ENCODE measurements at places on chromosomes 12 and 14.

DNA sequence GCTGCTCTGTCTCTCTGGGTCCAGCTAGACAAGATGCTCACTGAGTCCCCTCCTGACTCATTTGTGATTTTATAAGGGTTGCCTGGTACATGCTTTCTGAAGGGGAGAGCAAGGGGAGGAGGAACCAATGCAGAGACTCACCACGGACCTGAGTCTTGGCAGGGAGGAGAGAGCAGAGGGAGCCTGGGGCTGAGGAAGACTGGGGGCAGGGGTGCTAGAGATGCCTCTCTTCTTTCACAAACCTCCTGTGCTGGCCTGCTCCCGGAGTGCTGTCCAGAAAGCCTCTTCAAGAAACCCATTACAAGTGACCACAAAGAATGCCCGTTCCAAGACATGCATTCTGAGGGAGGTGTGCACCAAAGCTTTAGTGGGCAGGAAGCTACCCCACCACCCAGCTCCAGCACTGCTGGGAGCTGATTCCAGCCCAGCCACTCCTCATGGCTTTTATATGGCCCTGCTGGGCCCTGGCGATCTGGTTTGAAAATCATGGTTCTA, 33.1 kb upstream of the DICER1 start:
- DNase-seq, result no peak

DNA sequence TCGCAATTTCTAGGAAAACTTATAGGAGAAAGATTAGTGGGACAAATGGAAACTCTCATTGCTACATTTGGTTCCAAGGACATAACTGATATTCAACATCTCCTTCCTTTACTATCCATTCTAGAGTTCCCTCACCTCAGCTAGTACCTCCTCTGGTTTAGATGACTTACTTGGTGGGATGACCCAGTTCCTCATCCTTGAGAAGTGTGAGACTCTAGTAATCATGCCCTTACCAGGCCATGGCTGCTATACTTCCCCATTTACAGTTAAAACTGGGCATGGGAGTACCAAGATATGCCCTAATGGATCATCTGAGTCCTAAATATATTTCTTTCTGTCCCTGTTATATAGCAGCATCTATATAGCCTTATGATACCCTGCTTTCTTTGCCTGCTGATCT, 58.1 kb downstream of the IFT81 start:
- no peak for DNase-seq

GRCh38 chr12:58248599-58248998, 307.2 kb downstream of the ATP23 start:
- DNase-seq, result no peak

- no peak for DNase-seq
Observed at GRCh38 chr12:52042706-52043385, 8.4 kb upstream of the NR4A1 start.

DNA sequence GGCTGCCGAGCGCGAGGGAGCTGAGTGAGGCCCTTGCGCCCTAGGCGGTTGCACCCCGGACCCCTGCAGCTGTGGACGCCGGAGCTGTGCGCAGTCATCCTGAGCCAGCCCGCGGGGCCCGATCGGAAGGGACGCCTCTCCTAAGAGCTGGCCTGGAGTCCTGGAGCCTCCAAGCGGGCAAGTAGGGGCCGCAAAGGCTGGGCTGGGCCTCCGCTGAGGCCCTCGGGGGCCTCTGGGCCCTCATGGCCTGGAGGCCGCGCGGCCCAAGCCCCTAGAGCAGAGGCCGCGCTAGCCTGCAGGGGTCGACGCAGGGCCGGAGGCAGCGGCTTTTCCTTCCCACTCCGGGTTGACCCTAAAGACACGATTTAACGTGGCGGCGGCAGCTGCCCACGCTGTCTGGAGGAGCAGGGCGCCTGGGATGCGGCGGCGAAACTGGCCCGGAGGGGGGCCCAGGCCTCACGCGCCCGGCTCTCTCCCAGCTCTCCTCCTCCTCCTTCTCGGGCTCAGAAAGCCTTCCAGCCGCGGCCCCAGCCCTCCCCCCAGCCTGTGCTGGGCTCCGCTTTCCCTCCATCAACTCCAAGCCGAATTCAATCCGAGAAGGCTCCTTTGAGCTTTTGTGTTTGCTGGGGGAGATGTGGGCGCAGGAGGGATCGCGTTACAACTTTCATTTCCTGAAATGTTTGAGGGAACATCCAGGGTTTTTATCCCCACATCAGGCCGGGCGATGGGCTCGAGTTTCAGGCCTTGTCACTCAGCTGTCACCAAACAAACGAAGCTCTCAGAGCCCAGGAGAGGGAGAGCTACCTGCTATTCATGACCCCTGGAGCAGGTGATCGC, 11.6 kb downstream of the SIX1 start:
- peak; percentile 52 for DNase-seq

DNA sequence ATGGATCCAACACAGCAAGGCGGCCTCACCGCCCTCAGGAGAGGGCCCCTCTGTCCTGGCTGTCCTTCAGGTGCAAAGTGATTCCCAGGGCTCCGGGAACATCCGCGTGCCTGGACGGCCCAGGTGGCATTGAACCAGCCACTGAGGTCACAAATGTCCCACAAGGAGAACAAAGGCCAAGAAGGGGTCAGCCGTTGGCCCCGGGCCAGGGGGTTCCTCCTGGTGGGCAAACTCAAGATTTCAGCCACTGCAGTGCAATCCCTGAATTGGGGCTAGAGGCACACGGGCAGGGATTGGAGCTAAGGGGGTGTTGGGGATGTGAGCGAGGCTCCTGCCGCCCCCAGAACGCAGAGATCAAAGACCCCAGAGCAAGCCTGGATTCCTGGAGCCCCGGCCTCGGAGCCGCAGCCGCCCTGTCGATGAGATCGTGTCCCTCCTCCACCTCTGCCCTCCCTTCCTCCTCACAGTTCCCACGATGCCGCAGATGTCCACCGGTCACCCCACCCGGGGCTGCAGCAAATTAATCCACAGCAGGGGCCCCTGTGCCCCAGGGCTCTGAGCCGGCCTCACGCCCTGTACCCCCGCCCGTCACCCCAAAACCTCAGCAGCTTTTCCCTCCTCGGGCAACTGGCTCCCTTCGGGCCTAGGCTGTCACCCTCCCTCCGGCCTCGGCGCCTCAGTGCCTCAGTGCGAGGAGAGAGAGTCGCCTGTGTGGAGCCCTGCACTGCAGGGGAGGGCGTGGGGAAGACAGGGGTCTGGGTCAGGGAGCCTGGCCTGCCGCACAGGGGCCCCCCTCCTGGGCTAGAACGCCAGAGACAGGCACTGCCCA, 56.7 kb upstream of the GALNT9 start:
- no peak for DNase-seq

DNA sequence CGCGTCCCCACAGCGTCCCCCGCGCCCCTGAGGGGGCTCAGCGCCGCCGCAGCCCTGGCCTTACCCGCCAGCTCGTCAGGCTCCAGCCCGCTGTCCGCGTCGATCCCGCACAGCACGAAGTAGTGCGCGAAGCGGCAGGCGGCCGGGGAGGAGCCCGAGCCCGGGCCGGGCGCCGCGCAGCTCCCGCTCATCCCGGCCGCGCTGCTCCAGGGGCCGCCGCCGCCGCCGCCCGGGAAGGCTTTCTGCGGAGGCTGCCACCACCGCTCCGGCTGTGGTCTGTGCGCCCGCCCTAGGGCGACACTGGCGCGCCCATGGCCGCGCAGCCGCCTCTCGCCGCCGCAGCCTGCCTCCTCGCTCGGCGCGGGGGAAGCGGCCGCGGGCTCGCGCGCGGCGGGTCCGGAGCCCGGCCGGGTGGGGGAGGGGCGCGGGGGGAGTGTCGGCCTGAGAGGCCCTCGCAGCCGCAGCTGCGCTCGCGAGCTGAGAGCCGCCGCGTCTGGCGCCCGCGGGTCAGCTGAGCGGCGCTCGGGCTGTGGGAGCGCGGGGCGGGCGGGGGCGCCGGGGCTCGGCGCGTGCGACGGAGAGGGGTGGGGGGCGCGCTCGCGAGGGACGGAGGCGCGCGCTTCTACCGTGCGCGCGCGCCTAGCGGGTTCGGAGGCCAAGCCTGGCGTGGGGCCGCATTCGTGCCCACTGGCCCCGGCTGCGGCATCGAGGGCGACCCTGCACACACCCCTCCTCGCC, at the start of gene DENND5B:
TSS of gene DENND5B (minus strand) at position 495 of the 738 bp plus-strand sequence. CDS start at position 191, 304 bp downstream.
- DNase-seq, result peak; percentile 44

DNA sequence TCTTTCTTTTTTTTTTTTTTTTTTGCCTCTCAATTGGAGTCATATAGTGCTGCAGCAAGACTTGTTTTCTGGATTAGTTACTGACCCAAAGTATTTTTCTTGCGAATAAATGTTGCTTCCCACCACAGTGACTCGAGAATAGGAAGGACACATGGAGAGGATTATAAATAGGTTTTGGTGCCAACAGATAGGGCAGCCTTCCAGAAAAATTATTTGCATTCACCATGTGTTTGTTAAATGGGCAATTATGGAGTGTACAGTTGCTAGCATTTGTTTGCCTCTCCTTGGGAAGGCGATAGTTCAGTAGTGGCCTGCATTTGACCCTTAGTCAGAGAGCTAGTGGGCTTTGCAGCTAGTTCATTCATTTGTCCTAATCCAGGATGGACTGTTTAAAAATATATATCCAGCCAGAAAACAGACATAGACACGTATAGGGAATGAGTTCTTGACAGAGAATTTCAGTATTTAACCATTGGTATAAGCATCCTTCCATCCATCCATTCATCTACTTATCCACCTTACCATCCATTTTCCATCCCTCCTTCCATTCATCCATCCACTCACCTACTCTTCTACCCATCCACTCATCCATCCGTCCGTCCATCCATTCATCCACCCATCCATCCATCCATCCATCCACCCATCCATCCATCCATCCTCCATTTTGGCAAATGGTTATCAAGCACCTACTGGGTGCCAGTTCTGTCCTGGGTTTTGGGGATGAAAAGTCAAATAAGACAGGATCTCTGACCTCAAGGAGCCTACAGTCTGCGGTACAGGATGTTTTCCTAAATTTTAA, 67.5 kb downstream of the CHST11 start:
- no peak for DNase-seq

DNA sequence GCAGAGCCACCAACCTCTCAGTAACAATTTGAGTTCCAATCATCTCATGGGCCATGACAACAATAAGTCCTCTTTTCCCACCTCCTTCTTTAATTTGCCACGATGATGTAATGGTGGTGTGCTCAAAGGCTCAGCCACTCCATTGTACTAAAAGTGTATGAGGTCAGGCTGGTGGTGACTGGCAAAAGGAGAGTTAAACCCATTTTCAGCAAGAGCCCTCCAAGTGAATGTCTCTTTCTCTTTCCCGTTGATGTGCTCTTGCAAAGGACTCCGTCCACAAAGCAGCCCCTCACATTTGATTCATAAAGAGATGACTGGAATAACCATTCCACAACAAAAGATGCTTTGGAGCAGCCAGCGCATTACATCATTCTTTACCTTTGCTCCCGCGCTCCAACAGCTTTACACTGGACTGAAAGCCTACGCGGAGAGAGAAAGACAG, 41.6 kb downstream of the DUSP16 start:
- DNase-seq, result no peak

- DNase-seq, result no peak
Observed at GRCh38 chr14:76090616-76091391, 60.9 kb upstream of the GPATCH2L start.

DNA sequence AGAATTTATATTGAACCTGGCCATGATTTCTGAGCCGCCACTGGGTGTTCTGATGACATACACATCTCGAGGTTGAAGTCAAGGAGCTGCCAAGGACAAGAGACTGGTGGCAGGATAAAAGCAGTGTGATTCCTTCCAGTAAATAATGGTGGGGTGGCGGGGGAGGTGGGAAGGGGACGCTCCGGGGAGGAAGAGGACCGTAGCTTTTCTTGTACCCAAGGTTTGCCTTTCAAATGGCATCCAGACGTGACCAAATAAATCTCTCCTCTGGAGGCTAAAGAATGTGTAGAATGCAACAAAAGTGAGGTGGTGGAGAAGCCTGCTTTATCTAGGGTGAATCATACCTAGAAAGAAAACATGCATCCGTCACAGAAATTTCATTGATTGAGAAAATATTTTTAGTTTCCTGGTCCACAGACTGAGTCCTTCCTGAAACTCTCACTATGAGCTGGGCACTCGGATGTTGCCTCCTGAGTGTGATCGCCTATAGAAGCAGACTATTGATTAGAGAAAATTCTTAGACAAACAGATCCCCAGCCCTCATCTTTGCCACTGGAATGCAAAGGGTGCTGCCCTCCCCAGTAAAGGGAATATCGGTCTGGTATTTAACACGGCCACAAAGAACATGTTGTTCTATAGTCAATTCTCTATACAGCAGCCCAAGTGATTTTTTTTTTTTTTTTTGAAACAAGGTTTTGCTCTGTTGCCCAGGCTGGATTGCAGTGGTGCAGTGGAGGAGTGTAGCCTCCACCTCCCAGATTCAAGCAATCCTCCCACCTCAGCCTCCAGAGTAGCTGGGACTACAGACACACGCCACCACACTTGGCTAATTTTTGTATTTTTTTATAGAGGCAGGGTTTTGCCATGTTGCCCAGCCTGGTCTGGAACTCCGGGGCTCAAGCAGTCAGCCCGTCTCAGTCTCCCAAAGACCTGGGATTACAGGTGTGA, 112.1 kb downstream of the DPF3 start:
- peak; percentile 76 for DNase-seq
